T47D (cell line): ENCODE measurements at places on chromosomes 11 and 22.

DNA sequence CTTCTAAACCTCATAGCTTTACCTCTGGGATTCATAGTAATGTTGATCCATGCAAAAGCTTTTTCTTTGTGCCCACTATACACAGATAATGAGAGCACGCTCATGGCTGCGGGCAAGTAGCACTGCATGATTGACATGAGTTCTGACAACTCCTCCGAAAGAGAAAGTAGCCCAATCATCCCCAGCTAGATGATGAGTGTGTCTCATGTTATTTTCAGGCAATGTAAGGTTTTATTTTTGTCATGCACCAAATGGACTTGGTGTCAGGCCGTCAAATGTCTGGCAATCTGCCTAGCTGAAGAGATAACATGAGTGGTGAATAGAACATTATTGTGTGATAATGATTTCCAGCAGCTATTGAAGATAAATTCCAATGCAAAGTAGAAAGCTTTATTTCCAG is 662.6 kb downstream of the NTM start:
- DNase-seq: no peak

GRCh38 chr11:79960461-79960860 is 519.6 kb upstream of the TENM4 start:
- no peak for DNase-seq

- no peak for DNase-seq
Measured at GRCh38 chr11:90700789-90701439, 478.1 kb upstream of the CHORDC1 start.

GRCh38 chr11:123196060-123196714 is 1.1 kb upstream of the CLMP start:
- DNase-seq: no peak

GRCh38 chr22:45454275-45454674 is 40.8 kb downstream of the RIBC2 start:
- DNase-seq: no peak

DNA sequence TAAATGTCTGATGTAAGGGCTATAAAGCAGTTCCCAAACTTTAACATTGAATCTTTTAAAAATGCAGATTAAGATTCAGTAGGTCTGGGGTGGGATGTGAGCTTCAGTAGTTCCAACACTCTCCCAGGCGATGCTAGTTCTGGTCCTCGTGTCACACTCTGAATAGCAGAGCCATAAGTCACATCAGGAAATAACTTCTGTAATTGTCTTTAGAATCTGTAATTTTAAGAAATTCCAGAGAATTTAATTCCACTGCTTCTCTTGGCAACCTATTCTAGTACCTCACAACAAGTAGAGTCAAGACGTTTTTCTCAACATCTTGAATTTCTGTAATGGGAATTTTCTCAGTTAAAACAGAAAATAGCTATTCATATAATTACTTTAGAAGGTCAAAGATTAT is 223.1 kb downstream of the TMEM135 start:
- no peak for DNase-seq

DNA sequence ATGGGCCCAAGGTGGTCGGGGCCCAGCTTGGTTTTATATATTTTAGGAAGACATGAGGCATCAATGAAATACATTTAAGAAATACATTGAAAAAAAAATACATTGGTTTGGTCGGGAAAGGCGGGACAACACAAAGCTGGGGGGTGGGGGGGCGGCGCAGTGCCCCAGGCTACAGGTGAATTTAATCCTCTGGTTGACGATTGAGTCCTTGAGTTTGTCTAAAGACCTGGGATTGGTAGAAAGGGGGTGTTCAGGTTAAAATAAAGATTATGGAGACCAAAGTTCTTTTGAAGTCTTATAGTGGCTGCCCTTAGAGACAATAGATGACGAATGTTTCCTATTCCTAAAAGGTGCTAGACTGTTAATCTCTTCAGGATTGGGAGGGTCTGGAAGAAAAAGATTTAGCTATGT is 3.1 kb downstream of the IFITM1 start:
- DNase-seq: no peak

GRCh38 chr11:63945477-63946163 is 6.8 kb downstream of the NAA40 start:
- peak; percentile 81 for DNase-seq

GRCh38 chr11:107116358-107116757 is 98.1 kb upstream of the GUCY1A2 start:
- DNase-seq: no peak

GRCh38 chr11:131089727-131090245 is 173.5 kb upstream of the SNX19 start:
- no peak for DNase-seq

GRCh38 chr11:82356316-82356715 is 377.3 kb downstream of the FAM181B start:
- no peak for DNase-seq

GRCh38 chr11:2516276-2517015 is 71.6 kb downstream of the KCNQ1 start:
- no peak for DNase-seq

DNA sequence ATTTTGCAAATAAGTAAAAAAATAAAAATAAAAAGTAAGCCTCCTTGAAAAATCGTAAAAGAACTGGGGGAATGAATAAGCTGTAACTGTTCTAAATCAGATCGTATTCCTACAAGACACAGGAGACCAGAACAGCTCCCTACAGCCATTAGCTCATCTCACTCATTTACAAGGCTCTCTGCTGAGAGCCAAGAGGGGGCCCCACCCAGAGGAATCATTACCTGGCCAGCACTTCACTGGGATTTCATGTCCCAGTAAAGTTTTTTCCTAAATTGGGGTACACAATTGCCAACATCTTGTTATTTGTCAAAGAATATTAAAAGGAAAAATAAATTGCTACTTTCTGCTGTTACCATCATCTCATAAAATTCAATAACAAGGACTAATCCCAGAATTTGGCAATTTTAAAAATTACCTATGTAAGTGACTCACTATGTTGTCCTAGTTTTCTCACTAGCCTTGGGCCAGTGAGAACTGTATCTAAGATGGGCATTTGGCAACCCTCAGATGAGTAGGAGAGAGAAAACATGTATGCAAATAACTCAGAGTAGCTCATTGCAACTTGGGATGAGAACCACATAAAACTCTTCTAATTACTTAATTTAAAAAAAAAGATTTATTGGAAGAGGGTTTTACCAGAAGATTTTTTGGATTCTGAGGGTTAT is 18.4 kb upstream of the SMTN start:
- no peak for DNase-seq
